IMR-90 (cell line): ENCODE measurements at places on chromosomes 4 and X. TPM values are rescaled to one million over a fixed set of nuclear protein-coding genes. Genes with fewer than 3 reads are reported as not detected.

GRCh38 chr4:88706574-88706973 is 8.9 kb upstream of the NAP1L5 start:
- peak; percentile 77 for DNase-seq

- DNase-seq = no peak
Measured at GRCh38 chr4:107318078-107318477, 282.0 kb upstream of the DKK2 start.

DNA sequence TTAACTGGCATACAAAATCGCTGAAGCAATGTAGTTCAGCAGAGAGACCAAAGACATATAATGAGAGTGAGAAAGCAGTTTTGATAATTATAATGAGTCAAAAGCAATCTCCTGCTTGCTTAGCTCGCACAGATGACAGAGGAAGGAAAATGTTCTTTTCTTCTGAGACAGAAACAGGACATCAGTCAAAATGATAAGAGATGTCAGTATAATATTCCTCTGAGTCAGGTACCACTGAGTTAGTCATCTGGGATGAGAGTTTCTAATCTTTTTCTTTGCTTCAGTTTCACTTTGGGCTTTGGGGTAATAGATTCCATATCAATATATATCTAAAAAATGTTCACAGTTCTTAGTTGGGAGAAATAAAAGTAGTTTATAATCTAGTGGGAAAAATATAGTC is 387.2 kb downstream of the PCDH7 start:
- peak; percentile 57 for DNase-seq

GRCh38 chr4:150769845-150770244 is 187.9 kb downstream of the MAB21L2 start:
- DNase-seq = no peak

- DNase-seq = no peak
Measured at GRCh38 chr4:1578251-1578773, 105.8 kb downstream of the FAM53A start.

GRCh38 chr4:37430718-37431416 is 186.3 kb downstream of the NWD2 start:
- DNase-seq = no peak

GRCh38 chr4:75679876-75680575 is 6.8 kb upstream of the G3BP2 start:
- no peak for DNase-seq

GRCh38 chr4:7654550-7655445 is 220.1 kb upstream of the PSAPL1 start:
- DNase-seq = no peak

DNA sequence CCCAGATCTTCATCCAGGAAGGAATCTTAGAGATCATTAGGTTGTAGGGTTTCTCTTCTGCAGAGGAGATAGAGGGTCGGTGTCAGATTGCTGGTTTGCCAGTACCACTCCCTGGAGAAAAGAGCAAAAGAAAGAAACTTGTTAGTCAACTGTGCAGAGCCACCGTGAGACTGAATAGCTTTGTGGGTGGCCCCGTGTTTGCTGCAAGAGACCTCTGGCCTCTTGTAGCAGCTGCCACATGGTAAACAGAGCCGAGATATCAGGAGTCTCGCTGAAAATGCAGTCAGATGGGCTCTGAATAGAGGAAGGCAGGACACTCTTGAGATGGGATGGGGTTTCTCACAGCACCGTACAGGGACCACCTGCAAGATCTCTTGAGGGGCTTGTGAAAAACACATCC is 149.7 kb downstream of the PTTG2 start:
- DNase-seq = no peak

- DNase-seq = no peak
Measured at GRCh38 chr4:77817304-77818072, 1.7 kb downstream of the CNOT6L start.

DNA sequence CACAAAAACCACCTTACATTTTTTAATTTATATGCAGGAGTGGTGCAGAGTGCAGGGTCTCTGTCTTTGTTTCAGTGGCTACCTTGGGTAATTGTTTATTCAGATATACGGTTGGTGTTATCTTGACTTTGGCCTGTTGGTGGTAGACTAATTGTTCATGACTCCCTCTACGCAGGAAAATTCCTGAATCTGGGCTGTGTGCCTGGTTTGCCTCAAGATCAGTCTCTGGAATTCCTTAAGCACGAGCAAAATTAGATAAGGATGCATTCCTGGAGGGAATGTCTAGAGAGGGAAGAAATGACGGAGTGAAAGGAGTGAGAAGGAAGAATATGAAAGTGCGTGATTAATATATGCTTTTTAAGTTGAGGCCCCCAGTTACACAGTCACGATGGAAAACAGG is 576.9 kb upstream of the PCDH10 start:
- peak; percentile 25 for DNase-seq

The NALF2 gene
- polyA plus RNA-seq = not detected in 2 replicates

The CDKL5 gene
- polyA plus RNA-seq = 2.7 and 3.5 TPM in 2 replicates

The F8A3 gene
- 1.5 and 2.0 TPM in 2 replicates for polyA plus RNA-seq

The SYNPO2 gene
- polyA plus RNA-seq = 0.89 and 0.99 TPM in 2 replicates

The NAP1L3 gene
- polyA plus RNA-seq = 3.2 and 3.7 TPM in 2 replicates
